NCI-H226 (cell line): ENCODE measurements at places on chromosomes 1 and 21.

GRCh38 chr1:207903767-207904166 lies 7.2 kb downstream of the CD34 start:
- peak; percentile 12 for DNase-seq

GRCh38 chr1:37667023-37667671 lies 25.2 kb upstream of the CDCA8 start:
- no peak for DNase-seq

DNA sequence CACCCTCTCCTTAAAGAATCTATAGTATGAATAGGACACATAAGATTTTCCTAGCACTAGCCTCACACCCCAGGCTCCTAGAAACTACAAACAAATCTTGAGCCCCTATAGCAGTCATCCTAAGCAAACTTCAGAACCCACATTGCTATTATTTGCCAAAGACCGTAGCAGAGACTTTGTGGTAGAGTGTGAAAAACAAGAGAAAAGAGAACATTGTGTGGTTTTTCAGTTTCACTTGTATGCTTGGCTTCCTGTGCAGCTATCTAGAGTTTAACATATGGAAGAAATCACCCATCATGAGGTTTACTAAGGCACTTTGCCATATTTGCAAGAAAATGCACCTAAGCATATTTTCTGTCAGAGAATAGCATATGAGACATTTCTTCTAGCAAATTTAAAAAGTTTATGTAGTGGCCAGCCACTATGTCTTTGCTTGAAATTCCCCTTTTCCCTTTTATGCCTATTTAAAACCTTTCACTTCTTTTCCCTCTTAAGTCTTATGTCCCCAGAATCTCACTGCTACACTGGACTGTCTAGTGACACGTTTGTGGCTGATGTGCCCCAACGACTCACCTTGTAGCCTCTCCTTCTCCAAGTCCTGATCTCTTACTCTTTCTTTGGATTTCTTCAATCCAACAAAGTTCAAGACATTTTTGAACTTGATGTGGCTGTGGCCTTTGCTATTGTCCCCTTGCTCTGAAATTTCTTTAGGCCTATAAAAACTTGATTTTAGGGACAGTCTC lies 25.6 kb downstream of the CCDC190 start:
- no peak for DNase-seq

DNA sequence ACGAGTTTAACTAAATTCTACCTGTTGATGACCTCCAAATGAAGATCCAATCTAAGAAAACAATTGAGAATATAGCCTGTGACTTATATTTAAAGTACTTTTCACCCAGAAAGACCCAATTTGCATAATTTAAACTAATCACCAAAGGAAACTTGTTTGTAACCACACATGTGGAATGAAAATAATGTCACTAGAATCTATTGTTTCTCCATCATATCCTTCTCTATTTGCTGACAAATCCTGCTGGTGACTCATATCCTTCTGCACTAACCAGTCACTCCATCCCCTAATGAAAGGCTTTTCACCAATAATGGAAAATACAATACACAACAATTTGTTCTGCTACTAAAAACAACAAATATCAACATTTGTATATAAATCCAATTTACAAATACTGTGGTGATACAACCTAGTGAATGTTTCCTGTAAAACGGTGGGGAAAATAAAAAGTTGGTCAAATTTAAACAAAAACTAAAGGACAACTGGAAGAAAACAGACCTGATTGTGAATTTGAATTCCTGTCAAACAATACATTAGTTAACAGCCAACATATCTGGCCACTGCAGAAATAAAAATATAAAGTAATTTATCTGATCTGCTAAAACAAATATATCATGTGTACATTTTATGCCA lies 6.5 kb downstream of the PTP4A2 start:
- DNase-seq, result peak; percentile 43

DNA sequence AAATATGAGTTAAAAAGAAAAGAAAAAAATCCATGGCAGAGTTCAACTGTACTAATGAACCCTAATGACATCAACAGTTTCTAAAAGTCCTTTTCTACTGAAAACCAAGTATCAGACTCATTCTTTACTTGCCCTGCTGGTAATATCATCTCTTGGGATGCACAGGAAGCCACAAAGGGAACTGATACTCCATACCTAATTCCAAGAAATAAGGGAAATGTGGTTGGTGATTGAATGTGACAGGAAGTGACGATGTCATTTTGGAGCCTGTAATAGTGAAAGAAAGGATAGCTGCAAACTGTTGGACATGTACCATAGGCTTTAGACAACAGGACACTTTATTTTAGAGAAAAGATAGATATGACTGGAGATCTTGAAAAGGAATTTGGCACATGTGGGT lies 98.7 kb upstream of the VAV3 start:
- no peak for DNase-seq

DNA sequence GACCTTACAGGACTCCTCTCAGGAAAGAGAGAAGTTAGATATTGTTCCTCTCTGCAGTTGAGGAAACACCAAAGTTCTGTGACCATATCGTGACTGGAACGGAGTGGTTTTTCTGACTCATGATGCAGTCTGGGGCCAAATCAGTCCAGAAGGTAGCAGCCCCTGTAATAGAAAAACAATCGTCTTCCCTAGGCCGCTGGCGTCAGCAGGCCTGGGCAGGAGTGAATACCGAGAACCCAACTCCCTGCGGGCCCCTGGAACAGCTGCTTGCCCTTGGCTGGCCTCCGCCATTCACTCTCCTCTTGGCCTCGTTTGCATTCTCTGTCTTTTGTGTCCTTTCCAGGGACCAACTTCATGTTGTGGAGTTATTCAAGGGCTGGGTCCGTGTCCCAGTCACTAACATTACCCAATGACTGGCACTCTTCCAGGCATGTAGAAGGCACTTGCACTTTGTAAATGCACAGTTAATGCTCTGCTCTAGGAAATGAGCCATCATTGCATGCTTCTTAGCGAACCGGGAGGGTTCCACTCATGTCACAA lies 10.9 kb upstream of the CD101 start:
- no peak for DNase-seq

DNA sequence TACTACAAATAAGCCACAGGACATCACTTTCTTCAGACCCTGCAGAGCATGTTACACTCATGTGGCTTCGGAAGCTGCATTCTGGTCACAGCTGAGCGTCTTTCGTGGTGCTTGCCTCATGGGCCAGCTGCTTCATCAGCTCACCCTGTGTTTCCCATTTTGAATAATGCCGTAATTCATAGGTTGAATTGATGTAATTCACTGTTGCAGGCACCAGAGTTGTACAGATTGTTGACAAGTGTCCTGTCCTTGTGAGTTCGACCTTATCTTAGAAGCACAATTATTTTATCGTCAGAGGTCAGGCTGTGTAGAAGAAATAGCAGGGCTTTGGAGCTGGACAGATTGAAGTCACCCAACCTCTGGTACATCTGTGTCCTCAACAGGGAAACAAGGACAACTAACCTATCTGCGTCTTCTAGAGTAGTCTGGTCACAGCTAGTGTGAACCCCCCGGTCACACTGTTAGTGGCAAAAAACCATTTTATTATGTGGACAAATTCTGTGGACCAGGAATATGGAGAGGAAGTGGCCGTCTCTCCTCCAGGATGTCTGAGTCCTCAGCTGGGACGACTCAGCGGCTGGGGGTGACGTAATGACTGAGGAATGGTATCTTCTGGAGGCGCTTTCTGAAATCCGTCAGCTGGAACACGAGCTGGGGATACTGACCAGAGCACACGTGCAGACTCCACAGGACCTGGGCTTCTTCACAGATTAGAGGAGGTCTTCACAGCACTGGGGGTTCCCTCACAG lies 17.8 kb downstream of the PKNOX1 start:
- DNase-seq, result peak; percentile 54

DNA sequence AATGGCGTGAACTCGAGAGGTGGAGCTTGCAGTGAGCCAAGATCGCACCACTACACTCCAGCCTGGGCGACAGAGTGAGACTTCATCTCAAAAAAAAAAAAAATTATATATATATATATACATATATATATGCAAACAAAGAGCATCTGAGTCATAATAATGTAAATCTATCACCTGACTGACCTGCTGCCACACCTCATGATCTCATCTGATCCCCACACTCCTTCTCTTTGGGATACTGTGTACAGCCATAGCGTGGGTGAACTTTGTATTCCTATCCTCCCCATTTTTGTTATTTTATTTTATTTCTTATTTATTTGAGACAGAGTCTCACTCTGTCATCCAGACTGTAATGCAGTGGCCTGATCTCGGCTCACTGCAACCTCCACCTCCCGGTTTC lies 2.6 kb upstream of the HDAC1 start:
- DNase-seq, result no peak

DNA sequence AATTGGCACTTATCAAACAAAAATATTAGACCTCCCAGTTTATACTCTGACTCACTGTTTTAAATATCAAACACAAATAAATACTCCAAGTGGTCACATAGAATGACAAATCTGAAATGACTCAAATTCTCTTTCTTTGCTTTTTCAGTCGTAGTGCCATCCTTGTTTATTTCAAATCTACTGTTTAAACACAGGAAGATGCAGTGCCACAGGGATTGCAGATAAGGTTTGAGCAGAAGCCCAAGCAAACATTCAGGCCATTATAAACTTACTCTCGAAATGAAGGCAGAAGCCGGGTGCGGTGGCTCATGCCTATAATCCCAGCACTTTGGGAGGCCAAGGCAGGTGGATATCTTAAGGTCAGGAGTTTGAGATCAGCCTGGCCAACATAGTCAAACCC lies 255.4 kb upstream of the PLXNA2 start:
- DNase-seq, result no peak

DNA sequence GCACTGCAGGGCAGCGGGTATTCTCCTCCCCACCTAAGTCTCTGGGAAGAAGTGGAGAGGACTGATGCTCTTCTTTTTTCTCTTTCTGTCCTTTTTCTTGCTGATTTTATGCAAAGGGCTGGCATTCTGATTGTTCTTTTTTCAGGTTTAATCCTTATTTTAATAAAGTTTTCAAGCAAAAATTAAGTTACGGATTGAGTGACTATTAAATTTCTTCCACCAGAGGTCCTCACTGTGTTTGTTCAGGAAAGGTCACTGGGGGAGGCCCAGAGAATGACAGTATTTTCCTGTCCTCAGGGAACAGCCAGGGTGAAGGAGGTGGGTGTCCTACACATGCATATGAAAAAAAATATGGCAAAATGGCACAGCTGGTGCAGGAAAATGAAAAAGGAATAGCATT lies 4.4 kb upstream of the ELF3 start:
- DNase-seq, result no peak

- no peak for DNase-seq
Observed at GRCh38 chr1:65418522-65419185, 1.8 kb upstream of the LEPR start.

GRCh38 chr1:15799004-15799867 lies 8.2 kb downstream of the UQCRHL start:
- peak; percentile 100 for DNase-seq

- peak; percentile 97 for DNase-seq
Observed at GRCh38 chr1:154973344-154974101, 958 bp upstream of the CKS1B start.
